Thyroid gland (tissue), 4 donors: ENCODE measurements at places on chromosomes 13 and 19.
A peak's percentile ranks its signal among the peaks of the same experiment; 100 is the strongest.

- no peak for DNase-seq
Measured at GRCh38 chr13:77511552-77511951, 24.0 kb upstream of the SCEL start.

GRCh38 chr13:94317063-94317491 lies 162.4 kb downstream of the DCT start:
- DNase-seq: no peak

DNA sequence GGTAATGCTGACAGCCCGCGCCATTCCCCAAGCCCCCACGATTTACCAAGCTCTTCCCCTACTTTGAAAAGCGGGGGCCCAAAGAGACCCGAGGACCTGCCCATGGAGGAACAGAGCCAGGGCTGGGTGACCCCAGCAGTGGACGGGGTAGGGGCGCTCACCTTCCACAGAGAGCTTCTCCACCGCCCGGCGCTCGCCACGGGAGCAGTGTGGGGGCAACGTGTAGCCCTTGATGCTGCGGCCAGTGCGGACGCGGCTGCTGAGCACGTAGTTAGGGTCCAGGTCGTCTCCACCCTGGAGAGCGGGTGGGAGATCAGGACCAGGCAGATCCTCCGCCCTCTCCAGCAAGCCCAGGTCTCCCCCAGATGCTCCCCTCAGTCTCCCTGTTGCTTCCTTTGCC lies 7.4 kb downstream of the CKM start:
- DNase-seq: no peak

GRCh38 chr13:30276178-30276577 lies 31.2 kb downstream of the KATNAL1 start:
- DNase-seq: no peak

DNA sequence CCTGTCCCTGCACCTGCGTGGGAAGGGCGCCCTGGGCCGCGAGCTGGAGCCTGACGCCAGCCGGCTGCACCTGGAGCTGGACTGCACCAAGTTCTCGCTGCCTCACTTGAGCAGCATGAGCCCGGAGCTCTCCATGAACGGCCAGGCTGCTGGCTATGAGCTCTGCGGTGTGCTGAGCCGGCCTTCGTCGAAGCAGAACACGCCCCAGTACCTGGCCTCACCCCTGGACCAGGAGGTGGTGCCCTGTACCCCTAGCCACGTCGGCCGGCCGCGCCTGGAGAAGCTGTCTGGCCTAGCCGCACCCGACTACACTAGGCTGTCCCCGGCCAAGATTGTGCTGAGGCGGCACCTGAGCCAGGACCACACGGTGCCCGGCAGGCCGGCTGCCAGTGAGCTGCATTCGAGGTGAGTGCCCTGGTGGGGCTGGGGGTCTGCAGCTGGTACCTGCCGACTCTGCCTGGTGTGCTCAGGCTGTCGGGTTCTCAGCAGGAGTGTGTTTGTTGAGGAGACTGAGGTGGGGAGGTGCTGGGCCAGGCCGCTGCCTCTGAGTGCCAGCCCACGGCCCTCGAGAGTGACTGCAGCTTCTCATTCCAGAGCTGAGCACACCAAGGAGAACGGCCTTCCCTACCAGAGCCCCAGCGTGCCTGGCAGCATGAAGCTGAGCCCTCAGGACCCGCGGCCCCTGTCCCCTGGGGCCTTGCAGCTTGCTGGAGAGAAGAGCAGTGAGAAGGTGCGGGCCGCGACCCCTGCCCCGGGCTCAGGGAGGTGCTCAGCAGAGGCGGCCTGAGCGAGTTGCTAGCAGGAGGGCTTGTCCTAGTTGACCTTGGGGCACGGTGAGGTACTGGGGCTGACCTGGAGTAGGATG lies 19.5 kb downstream of the PLEKHJ1 start:
- no peak for DNase-seq

GRCh38 chr13:46712524-46712923 lies 84.4 kb downstream of the ESD start:
- no peak for DNase-seq

DNA sequence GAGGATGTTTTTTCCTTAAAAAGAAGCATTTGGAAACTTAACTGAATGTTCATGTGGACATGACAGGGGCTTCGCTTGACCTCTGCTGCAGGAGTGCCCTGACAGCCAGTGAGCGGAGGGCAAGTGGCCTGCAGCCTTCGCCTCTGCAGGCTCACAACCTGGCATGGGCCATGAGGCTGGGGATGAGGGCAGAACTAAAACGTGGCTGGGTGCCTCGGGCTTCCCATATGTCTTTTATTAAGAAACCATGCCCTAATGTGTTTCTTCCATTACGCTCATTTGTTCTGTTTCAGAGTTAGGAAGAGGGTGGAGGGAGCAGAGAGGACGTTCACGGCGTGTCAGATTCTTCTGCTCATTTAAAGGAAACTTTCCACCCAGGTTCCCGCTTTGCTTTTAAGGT lies 2.9 kb downstream of the ARHGEF7 start:
- DNase-seq: no peak

GRCh38 chr13:90605664-90606063 lies 741.8 kb upstream of the MIR17HG start:
- DNase-seq: no peak

GRCh38 chr19:21698215-21698614 lies 69.2 kb downstream of the ZNF100 start:
- no peak for DNase-seq

DNA sequence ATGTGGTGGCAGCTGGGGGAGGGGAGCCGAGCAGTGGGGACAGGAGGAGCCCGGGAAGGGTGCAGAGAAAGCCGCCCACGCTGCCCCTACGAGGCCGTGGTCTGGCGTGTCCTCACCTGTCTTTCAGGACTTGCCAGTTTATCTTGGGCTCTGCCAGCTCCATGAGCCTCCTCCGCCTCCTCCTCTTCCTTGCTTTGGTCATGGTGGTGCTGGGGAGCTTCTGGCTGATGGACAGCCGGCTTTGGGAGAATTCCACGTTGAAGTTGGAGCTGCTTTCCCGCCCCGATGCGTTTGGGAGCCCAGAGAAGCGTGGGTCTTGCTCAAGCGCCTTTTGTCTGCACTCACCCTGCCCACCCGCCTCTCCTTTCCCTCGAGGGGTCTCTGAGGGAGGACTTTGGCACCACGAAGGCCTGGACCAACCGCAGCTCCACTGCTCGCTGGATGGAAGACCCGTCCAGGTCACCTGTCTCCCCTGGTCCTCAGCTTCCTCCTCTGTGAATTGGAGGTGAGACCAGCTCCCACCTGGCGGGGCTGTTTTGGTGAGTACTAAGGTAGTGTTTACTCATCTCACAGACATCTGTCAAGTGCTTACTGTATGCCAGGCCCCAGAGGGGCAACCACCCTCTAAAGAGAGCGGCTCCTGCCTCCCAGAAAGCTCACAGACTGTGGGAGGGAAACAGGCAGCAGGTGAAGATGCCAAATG lies 29.7 kb upstream of the MIER2 start:
- DNase-seq: no peak

- no peak for DNase-seq
Measured at GRCh38 chr19:33670398-33670797, 48.6 kb downstream of the CHST8 start.

DNA sequence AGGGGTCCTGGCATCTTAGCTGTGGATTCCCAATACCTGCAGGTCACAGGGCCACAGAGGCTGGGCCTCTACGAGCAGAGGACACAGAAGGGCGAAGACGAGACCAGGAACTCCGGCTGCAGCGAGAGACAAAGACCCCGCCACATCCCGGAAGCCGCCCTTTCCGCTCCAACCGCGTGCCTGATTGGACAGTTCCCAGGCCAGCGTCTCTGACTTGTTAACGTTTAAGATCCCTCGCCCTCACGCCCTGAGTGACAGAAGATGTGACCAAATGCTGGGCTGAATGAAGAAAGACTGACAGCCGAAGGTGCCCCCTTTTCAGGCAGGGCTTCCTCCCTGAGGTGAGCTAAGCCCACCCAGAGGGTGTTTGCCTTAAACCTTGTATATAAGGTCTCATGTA lies at the start of gene ZNF98:
Gene ZNF98 (minus strand): TSS at position 136 of the 400 bp plus-strand sequence. CDS start 122 bp downstream, at position 14.
- DNase-seq: peak; percentile 91

DNA sequence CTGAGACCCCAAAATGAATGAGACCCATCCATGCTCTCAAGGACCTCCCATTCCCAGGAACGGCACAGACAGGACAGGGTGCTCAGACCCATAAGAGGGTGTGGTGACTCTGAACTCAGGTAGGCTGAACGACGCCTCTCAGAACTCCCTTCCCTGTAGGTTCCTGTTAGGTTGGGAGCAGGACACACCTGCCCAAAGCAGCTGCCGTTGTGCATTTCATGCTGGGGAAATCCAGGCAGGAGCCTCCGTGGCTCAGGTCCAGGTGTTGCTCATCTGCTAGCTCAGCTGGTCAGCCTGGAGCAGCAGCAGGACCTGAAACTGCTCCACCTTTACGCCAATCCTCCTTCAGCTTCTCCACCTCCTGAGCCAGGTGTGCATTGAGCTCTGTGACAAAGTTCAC lies 19.1 kb upstream of the TEX101 start:
- no peak for DNase-seq

GRCh38 chr19:34490141-34490766 lies 8.7 kb downstream of the WTIP start:
- no peak for DNase-seq

DNA sequence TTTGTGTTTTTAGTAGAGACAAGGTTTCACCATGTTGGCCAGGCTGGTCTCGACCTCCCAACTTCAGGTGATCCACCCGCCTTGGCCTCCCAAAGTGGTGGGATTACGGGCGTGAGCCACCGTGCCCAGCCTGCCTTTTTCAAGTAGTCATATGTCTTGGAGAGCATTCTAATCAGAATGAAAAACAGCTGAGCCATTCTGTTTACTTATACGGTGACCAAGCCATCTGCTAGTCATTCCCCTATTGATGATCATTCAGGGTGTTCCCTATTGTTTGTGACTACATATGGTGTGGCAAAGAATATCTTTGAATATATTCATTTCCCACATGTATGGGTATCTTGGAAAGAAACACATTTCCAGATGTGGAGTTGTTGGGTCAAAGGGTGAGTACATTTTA lies 17.2 kb downstream of the BLOC1S3 start:
- no peak for DNase-seq

- no peak for DNase-seq
Measured at GRCh38 chr13:32277839-32278238, 37.3 kb downstream of the ZAR1L start.

- DNase-seq: no peak
Measured at GRCh38 chr13:67416047-67416925, 186.2 kb upstream of the PCDH9 start.

GRCh38 chr13:48906200-48906599 lies 69.5 kb upstream of the FNDC3A start:
- no peak for DNase-seq

GRCh38 chr19:16847430-16847829 lies 18.2 kb downstream of the SIN3B start:
- no peak for DNase-seq

DNA sequence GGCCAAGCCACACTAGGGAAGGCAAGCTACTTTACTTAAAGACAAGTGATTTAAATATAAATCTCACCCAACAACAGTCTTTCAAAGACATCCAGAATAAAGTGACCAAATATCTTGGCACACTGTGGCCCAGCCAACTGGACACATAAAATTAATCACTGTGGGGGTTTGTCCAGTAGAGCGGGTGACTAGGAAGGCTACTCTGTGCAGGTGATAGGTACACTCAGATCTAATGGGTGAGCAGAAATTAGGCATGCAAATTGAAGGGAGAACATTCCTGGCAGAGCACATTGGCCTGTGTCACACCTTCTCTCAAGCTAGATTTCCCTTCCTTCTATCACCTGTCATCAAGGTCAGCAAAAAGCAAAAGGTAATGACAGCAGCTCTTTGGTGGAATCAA lies 23.4 kb upstream of the CYSLTR2 start:
- no peak for DNase-seq

DNA sequence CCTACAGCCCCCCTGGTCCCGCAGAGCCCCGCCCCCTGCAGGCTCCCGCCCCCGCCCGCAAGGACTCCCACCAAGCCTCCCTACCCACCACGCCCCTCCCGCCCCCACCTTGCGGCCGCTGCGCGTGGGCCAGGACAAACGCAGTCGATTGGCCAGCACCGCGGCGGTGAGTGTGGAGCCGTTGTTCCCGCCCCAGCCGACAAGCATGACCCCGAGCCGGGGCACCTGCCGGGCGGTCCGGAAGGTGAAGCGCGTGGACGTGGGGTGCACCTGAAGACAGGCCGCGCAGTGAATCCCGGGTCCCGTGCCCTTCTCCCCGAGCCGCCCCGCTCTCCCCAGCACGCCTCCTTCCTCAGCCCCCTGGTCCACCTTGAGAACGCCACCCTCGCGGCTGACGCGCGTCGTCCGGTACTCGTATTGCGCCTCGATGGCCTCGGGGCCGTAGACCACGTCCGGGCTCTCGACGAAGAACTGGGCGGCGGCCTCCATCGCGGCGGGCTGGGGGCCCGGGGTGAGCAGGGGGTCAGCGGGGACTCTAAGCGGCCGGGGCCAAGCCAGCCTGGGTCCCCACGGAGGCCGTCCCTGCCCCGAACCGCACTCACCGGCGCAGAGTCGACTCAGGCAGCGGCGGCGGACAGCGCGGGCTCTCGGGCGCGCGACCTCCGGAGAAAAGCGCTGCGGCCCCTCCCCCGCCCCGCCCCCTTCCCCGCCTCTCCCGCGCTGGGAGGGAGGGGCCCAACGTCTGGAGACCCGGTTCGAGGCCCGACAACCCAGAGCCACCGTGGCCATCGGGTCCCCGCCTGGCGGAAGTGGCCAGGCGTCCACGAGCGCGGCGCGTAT lies at the start of gene ISYNA1:
Gene ISYNA1 (minus strand): TSS at position 643 of the 840 bp plus-strand sequence. CDS start 154 bp downstream, at position 489.
- peak; percentile 59 for DNase-seq

GRCh38 chr19:960020-960419 lies 24.1 kb upstream of the WDR18 start:
- DNase-seq: no peak

DNA sequence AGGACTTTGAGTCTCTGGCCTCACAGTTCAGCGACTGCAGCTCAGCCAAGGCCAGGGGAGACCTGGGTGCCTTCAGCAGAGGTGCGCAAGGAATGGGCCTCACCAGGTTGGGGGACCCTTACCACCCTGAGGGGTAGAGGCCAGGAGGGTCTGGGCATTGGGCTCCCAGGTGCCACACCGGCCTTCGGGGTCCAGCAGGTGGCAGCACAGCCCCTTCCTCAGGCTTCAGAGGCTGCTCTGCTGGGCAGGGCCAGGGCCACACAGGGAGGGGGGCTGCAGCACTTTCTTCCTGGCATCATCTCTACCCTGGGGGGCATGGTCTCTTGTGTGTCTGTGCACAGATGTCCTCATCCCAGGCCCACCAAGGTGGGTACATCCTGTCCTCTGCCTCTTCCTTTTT lies 12.9 kb downstream of the PIN1 start:
- no peak for DNase-seq

DNA sequence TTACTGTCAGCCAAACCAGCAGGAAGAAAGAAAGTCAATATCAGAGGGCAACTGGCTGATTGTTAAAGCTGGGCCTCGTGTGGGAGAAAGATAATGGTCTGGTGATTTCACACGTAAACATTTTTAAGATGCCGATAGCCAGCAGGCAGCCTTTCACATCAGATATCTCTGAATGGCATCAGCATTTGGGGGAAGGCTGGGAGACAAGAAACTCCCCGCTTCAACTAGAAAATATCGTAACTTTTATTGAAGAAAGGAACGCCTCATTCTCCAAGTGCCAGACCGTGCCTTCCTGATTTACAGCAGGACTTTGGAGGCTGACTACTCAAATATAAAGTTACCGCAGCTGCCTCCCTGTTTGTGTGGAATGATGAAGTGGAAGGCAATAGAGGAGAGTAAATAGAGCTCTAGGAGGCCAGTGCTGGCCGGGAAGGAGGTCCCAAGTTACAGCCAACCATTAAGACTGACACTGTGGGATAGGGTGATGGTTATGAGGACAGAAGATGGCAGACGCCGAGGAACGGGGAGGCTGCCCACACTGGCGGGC lies 284.3 kb upstream of the MAB21L1 start:
- DNase-seq: no peak

- no peak for DNase-seq
Measured at GRCh38 chr13:41064493-41064892, 3.2 kb downstream of the WBP4 start.

- DNase-seq: no peak
Measured at GRCh38 chr19:48720251-48720612, 707 bp upstream of the MAMSTR start.
